ENCODE measurements at places on chromosomes 2 and 18.

- DNase-seq = no peak
Observed at GRCh38 chr18:55073116-55073515, 113.9 kb upstream of the CCDC68 start.

DNA sequence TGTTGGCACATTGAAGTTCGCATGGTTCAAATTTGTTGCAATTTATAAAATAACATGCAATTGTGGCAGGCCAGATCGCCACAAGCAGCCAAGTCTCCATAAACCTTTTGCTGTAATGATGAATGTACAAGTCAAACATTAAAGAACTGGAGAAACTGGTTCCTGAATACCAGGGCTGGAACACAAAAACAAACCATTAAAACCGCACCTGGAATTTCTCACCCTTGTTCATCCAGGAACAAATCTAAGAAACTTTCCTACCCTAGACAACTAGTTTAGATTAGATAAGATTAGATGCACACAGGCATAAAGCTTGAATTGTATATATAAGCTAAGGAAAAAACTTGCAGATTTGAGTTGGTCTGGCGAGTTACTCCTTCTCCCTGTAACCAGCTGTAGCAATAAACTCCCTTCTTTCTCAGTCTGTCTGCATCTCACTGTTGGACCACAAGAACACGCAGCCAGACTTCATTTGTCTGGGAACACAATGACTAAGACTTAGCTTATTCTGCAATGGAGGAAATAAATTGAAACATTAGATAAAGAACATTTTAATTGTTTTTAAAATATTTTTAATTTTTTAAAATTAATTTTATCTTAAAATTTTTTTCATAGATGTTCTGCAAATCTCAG, 1835.5 kb upstream of the LRRTM1 start:
- DNase-seq = no peak

- no peak for DNase-seq
Observed at GRCh38 chr2:145741181-145741580, 1221.3 kb upstream of the ZEB2 start.

DNA sequence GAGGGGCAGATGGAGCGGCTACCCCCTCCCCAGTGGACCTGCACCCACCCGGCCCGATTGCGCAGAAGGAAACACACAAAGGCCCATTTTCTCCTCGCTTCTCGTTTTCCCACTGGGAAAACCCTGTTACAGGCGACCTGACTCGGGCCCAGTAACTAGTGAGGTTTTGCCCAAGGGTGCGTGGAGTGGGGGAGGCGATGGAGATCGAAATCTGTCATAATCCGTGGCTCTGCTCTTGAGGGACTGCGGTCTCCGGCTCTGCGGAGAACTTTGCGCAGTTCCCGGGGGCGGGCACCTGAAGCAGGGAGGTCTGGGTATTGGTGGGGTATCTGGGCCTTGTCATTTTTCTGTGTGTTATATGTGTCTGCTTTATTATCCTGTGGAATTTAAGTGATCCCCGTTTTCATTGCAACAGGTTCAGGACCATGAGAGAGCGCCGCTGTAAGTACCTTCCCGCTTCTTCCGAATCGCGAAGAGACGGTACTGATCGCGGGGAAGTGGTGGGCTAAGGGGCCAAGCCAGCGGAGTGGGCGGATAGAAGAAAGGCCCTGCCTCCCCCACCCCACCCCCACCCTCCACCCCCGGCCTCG, 4.0 kb upstream of the HOXD4 start:
- no peak for DNase-seq

DNA sequence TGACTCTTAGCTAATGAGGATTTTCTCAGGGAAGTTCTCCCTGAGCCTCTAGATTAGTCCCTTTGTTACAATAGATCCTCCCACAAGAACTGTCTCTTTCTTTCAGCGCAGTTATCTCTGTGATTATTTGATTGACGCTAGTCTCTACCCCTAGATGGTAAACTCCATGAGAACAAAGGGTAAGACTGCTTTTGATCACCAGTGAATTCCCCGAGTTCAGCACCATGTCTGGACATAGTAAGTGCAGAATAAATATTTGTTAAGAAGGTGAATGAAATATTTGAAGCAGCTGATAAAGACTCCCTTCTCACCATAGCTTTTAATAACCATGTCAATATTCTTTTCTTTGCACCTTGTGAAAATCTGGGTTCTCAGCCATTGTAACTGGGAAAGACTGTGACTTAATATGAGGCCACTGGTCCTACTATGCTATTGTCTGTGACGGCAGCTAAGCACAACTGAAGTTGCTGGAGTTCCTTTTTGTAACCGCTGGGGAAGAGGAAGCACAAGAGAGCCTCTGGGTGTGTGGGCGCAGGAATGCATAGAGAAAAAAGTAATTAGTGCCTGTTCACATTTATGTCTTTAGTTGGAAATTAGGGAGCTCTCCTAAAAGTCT, 214.7 kb downstream of the TGIF1 start:
- no peak for DNase-seq
